ENCODE measurements at places on chromosomes 6 and 20. TPM values are rescaled to one million over a fixed set of nuclear protein-coding genes. Genes with fewer than 3 reads are reported as not detected.

Gene EYA2
- total RNA-seq, result 14.4 TPM

DNA sequence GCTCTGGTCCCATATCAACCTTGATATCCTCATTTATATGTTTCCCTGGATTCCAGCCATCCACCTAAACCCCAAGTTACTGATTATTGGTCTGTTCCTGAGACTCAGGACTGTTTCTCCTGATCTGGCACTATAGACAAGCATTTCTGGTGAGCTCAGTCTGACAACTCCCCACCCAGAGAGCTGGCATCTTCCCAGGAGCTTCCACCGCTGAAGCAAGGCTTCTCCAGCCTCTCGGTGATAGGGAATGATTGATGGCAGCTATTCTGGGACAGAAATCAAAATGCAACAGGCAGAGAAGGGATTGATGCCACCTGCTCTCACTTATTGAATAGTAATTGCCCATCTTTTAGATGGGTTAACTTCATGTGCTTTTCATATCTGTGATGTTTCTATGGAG lies 169.7 kb upstream of the GGTLC1 start:
- no peak for DNase-seq

Gene TMEM151B
- not detected for total RNA-seq

GRCh38 chr20:21342656-21343345 lies 39.7 kb downstream of the XRN2 start:
- DNase-seq, result no peak

DNA sequence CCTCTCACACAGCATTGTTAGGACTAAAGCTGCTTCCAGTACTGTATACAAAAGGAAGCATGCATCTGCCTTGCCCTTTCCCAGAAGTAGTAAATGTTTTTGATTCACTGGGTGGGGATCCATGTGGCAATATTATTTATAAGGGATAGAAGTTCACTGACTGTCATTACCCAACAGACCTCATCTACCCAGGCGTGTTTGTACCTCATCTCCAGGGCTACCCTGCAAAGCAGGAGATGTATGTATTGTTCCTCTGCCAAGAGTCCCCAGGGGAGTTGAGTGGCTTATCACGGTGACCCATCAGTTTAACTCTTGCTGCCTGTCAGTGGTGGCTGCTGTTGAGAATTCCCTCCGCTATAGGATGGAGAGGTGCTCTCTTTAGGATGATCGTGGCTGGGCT lies 42.5 kb downstream of the SLC24A3 start:
- DNase-seq, result no peak

Gene PPP1R16B
- total RNA-seq, result 11.7 TPM

DNA sequence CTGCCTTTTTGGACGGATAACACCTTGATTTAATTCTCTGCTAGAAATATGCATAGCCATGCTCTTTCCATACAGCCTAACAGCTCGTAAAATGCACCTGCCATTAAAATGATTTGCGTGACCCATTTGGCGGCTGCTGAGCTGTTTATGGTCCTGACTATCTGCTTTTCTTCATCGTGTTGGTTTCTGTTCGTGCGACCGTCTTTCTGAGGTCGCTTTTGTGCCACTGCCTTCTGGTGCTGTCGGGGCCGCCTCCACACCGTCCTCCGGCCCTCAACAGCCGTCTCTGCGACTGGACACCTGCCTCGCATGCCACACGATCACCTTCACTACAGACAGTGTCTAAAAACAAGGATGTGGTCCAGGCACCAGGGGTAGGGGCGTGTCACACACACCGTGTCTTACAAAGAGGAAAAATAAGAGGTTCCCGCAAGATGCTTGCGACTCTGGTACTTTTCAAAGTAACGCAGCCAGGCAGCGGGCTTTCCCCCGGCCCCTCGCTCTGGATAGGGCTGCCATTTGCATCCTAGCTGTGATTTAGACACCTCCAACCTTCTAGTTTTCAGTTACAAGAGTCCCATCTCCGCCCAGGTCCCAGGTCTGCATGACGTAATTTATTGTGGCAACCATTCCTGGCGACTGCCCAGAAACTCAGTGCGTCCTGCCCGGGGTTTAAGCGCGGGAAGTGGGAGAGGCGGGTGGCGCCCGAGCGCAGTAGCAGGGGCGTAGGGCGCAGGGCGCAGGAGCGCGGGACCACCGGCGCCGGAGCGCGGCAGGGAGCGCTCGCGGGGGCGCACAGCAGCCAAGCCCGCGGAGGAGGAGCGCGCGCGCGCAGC lies at the start of gene STMND1:
Gene STMND1, plus strand, starts transcription at position 629 of the 836 bp plus-strand sequence. CDS start 208 bp downstream, outside the sequence.
- DNase-seq, result no peak

Gene CUL9
- 24.5 TPM for total RNA-seq

DNA sequence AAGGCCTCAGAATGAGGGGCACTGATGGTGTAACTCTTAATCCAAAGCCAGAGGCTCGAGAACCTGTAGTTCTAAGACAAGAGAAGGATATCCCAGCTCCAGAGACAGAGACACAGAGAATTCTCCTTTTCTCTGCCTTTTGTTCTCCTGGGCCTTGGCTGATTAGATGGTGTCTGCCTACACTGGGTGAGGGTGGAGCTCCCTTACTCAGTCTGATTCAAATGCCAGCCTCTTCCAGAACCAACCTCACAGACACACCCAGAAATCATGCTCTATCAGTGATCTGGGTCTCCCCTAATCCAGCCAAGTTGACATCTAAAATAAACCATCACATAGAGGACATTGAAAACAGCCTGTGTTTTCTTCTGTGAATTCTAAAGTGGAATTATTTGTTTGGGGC lies 68.0 kb upstream of the SMIM28 start:
- no peak for DNase-seq

- DNase-seq, result no peak
These were observed 58.7 kb upstream of the SLC2A12 start for GRCh38 chr6:134111062-134111677.

Gene CLDN20
- not detected for total RNA-seq

DNA sequence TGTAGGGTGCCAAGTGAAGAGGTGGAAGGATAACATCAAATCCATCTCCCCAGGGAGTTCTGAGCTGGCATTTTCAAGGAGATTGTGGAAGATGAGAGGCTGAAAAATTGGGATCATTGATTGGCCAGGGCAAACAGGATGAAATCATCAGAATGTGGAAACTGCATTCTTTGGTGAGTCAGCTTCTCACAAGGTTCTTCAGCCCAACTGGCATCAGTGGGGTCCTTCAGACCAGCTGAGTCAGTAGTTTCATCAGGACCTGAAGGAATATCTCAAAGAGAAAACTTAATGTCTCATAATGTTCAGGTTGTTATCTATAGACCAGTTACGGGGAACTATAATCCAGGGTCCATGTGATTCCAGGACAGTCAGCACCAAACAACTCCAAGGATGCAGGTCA lies 195.8 kb downstream of the HAO1 start:
- DNase-seq, result no peak

- no peak for DNase-seq
These were observed 195.0 kb downstream of the CD83 start for GRCh38 chr6:14312587-14312986.

DNA sequence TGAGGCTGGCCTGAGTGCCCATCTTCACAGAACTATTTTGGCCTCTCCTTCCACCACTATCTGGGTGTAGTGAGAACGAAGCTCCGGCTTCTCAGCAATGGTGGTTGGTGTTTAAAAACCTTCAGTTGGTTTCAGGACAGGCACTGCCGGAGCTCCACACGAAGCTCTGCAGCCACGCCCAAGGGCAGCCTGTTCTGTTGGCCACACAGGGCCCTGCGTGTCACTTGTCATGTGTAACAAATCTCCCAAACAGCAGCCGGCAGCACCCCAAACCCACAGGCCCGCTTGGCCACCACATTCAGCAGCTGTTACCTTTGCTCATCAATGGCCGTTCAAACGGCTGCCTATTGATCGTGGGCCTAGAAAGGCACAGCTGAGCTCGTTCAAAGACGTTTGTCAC lies 97.5 kb downstream of the ERMARD start:
- peak; percentile 64 for DNase-seq

DNA sequence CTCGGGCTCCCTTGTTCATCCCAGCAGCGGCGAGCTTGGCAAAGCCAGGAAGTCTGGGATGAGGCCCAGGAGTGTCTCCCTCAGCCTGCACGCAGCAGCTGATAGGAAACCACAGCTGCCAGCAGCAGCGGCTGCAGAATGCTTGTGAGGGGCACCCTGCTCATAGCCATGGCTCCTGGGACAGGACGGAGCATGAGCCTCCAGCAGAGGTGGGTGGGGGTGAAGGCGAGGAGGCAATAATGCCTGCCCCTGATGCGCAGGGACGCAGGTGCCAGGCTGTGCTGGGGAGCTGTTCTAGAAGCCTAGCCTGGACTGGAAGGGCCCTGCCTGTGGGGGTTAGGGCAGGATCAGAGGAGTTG lies 157.9 kb downstream of the CD83 start:
- no peak for DNase-seq

DNA sequence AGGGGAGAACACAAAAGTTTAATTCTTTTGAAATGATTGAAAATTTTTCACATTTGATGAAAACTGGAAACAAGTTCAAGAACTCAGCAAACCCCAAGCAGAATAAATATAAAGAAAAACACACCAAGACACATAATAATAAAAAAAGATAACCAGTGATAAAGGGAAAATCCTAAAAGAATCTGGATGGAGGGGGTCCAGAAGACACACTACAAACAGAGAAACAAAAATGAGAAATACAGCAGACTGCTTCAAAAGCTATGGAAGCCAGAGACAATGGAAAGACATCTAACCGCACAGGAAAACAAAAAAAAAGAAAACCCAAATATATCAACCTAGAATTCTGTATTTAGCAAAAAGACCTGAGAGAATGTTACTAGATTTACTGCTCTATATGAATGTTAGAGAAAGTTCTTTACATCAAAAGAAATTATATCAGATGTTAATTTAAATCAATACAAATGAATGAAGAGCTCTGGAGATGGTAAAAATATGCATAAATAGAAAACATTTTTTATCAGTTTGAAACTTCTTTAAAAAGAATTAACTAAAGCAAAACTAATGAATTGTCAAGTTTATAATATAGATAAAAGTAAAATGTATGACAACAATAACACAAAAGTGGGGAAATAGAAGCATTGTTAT lies 310.7 kb upstream of the PREP start:
- DNase-seq, result no peak

DNA sequence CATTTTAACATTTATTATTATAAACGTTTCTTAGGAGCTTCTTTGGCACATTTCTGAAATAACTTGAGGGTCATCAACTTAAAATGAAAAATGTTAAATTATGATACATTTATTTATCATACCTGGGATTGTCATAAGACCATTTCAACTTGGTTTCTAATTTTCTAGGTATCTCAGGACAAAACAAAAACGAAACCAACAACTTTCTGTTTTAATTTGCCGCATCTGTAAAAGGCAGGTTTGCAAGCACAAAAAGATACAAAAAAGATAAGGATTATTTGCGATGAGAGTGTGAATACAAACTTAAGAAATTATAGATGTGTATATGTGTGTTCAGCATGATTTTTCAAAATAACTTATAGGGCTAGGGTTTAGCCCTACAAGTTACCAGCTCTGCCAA lies 395.0 kb upstream of the RUNX2 start:
- DNase-seq, result no peak

Gene PGC
- total RNA-seq, result not detected

Gene MDFI
- 6.5 TPM for total RNA-seq

Gene CCN2
- 357 TPM for total RNA-seq

DNA sequence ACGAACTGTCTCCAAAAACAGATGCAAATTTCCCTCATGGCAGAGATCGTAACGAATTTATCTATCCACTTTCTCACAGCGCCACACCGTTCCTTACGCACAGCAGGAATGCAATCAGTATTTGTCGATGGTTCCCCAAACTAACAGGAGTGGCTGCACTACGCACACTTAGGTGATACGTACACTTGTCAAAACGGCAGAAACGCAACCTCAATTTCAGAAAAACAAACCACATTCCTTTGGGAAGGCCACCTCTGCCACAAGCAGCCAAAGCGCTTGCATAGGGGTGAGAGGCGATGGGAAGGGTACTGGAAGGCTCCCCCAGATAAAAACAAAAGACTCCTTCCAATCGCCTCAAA lies 638 bp downstream of the MDN1 start:
- no peak for DNase-seq

- peak; percentile 96 for DNase-seq
These were observed 10.6 kb upstream of the CCN6 start for GRCh38 chr6:112043032-112044007.

- DNase-seq, result no peak
These were observed 55.5 kb upstream of the MYO6 start for GRCh38 chr6:75693534-75693933.

DNA sequence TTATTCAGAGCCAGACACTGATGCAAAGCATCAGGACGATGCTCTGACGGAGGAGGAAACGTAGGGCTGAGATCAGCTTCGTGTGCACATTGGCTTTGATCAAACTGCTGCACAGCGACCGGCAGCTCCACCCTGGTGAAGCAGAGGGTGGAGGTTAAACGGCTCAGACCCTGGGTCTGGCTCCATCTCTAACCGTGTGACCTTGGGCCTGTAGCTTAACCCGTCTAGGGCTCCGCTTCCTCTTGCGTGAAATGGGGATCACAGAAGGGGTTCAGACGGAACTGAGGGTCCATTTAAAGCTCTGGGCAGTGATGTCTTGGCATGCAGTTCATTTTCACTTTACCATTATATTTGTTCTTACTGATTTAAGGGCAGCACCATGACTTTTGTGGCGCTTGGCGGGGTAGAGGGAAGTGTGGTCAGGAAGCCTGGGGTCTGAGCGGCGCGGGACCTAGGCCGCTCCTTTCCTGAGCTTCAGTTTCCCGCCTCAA lies 644 bp downstream of the RBL1 start:
- no peak for DNase-seq

DNA sequence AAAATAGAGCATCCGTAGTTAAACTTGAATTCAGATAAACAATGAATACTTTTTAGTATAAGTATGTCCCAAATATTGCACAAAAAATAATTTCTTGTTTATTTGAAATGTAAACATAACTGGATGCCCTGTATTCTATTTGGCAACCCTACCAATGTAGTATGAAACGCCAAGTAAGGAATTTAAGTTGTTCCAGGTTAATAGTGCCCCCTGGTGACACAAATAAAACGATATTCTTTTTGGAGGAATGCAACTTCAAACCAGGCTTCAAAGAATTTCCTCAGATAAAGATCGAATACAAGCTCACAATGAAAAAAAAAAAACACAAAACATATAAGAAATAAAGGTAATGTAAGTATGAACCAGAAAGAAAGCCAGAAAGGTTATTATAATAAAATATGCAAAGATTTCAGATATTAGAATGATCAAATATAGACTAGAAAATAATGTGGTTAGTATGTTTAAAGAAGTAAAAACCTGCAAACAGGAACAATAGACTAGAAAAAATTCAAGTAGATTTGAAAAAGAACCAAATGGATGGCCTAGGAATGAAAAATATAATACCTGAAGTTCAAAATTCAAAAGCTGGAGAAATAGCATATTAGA lies 18.4 kb upstream of the AKAP7 start:
- no peak for DNase-seq

Gene PRKN
- 7.6 TPM for total RNA-seq

- no peak for DNase-seq
These were observed 79.6 kb downstream of the TTLL2 start for GRCh38 chr6:167404385-167405049.

DNA sequence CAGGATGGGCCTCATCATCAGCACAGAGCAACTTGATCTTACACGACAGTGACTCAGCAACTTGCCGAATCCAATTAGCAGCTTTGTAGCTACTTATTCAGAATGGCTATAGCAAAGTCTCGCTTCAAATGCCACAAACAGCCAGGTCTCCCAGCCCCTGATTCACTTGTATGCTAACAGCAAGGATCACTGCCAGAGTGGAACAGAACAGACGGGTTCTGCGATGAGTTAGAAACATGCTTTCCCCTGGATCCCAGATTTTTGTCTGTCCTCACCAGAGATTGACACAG lies 254.4 kb downstream of the NRN1 start:
- DNase-seq, result no peak

Gene DTD1
- total RNA-seq, result 23.6 TPM

Data from posterior vena cava (tissue), 2 donors.